ENCODE measurements at places on chromosomes 1 and 21.
A peak's percentile ranks its signal among the peaks of the same experiment; 100 is the strongest.

DNA sequence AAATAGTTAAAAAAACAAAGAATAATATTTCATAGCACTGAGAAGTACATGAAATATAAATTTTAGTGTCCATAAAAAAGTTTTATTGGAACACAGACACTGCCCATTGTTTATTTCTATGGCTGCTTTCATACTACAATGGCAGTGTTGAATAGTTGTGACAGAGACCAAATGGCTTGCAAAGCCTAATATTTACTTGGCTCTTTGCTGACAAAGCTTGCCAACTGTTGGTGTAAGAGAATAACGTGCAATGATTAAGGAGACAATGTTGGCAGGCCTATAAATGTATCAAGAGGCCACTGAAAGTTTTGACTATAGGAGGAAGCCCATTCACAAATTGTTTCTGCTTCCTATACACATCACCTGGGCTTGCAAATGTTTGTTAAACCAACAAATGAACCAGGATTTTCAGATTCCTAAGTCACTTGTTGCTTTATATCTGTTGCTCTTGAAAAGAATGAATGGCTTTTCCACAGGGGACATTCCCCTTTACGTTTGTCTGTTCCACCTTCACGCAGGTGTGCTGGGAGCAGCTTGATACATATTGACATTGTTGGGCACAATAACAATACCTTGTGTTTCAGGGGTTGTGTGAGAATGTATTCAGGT is 5.5 kb upstream of the ST6GALNAC3 start:
- DNase-seq, result no peak

- peak; percentile 65 for DNase-seq
Measured at GRCh38 chr1:207454046-207454964, at the start of gene CR2. TSS of gene CR2 (plus strand) at chr1:207454328. CDS start at chr1:207454419, 91 bp downstream.

DNA sequence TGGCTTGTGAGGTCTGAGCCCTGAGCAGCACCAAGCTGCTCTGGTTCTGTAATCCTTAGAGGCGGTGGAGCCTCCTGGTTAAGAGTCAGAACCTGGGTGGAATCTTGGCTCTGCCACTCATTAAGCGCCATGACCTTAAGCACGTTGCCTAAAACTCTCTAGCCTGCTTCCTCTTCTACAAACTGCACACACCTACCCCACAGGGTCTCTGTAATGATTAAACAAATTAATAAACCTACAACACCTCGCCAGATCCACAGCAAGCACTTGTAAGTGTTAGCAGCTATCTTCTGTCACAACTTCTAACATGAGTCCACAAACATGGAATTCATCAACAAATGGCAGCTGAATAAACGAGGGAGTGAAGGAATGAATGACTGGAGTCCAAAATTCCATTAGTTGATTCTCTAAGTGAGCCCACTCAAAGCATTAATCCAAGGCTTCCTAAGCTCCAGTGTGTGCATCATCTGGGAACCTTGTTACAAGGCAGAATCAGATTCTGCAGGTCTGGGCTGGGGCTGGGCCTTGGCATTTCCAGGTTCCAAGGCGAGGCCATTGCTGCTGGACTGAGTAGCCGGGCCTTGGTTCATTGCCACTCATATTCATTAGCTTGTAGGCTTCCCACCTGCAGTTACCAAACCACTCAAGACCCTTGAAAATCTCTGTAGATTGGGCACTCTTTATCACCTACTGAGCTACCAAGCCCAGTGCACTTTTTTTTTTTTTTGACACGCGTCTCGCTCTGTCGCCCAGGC is 168.6 kb downstream of the HIVEP3 start:
- DNase-seq, result no peak

DNA sequence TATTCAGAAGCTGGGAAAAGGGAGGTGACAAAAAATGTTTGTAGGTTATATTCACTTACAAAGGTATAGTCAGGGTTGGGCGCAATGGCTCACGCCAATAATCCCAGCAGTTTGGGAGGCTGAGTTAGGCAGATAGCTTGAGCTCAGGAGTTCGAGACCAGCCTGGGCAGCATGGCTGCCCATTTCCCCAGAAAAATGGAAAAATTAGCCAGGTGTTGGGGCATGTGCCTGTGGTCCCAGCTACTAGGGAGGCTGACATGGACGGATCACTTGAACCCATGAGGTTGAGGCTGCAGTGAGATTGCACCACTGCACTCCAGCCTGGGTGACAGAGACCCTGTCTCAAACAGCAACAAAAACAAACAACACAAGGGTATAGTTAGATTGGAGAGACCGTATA is 3.0 kb downstream of the TIMM17A start:
- no peak for DNase-seq

- DNase-seq, result no peak
Measured at GRCh38 chr1:107787299-107787698, 177.7 kb downstream of the VAV3 start.

- no peak for DNase-seq
Measured at GRCh38 chr1:223308136-223308535, 55.8 kb downstream of the SUSD4 start.

DNA sequence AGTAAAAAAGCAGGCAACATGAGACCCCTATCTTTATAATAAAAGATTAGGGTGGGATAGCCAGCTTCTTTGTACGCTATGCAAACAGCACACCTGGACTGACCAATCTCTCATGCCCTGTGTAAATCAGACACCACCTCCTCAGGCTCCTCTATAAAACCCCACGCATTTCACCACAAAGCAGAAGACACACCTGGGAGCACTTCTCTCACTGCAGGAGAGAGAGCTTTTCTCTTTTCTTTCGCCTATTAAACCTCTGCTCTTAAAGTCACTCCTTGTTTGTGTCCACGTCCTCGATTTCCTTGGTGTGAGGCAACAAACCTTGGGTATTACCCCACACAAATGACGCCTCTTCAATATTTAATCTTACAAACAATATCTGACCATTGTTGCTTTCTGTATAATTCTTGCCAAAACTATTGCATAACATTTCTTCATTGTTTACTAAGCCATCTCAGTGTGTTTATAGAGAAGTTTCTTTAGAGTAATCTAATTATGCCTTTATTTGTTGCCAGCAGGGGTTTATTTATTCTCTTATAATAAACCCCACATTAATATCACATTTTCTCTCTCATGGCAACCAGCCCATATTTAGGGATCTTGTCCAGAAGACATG is 31.6 kb upstream of the NUF2 start:
- no peak for DNase-seq

DNA sequence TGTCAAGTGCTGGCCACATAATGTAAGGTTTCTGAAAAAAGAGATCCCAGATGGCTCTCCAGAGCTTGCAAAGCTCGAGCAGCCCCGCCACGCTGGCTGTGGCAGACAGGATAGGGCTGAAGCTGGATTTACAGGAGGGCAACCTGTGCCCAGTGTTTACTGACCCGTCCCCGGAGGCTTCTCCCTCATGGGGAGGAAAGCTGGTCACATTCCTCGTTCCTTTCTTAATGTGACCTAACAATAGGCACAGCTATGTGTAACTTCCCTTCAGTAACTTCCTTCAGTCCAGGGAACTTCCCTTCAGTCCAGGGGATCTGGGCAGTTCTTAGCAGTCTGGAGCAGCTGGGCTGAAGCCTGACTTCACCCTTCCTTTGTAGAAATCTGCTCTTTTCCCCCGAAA is 7.7 kb downstream of the SLFNL1 start:
- DNase-seq, result no peak

GRCh38 chr21:17602874-17603273 is 9.8 kb downstream of the BTG3 start:
- no peak for DNase-seq

DNA sequence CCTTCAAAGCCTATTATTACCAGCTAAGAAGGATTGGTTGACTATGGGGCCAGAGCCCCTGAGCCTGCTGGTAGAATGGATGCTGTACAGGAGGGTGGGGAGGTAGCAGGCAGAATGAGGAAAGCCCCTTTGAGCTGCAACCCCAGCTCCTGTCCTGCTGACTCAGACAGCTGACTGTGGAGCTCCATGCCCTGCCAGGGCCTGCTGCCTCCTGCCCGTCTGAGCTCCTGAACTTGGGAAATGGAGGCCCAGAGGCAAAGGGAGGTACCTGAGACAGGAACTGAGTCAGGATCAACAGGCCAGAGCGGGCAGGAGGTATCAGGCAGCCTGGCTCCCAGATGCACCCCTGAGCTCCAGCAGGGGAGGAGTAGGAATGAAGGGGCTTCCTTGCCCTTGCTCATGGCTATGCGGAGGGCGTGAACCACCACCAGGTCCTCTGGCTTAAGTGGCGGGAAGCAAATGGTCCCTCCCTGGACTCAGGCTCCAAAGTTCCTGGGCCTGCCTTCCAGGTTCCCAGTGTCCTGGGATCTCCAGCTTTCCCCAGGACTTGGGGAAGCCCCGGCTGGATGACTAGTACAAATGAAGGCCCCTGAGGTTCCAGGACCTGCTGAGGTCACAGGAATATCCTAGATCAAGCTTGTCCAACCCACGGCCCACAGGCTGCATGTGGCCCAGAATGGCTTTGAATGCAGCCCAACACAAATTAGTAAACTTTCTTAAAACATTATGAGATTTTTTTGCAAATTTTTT is 3.9 kb upstream of the SFN start:
- DNase-seq, result no peak

DNA sequence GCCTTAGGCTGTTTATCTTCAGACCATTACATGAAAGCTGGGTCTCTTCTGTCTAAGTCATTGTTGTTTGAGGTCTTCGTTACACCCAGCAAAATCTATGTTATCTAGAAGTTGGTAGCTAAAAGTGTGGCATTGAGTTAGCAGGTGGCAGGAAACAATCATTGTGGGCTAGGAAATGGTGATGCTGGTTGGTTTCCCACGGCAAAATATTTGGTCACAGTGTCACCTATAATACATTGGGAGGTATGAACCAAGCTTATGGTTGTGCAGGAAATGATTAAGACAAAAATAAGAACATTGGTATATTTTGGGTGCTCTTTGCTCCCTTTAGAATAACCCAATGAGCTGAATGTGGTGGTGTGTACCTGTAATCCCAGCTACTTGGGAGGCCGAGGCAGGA is 169.7 kb downstream of the TRIM33 start:
- no peak for DNase-seq

DNA sequence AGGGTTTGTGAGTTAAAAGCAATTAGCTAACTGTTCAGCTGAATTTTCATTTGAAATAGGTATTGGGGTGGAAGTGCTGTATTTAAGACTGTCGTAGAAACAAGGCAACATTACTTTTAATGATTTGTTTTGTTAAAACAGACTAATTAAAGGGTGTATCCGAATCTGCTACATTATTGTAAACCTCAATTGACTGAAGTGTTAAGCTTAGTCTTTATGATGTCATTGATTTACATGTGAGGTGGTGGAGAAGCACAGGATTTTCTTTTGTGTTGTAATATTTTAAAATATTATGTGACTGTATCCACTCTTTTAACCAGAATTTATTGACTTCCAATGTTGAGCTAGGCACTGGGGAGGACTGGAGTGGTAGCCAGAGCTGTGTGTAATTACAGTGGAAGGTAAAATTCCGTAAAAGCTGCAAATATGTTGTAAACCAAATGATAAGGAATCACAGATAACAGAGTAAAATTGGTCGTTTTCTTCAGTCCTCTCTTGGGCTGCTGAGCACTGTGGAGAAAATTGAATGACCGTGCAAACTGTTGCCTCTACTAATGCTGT is 1.6 kb downstream of the HOOK1 start:
- no peak for DNase-seq

GRCh38 chr21:34080710-34081109 is 7.3 kb downstream of the MRPS6 start:
- DNase-seq, result no peak

GRCh38 chr21:41668686-41669532 is 97.9 kb downstream of the RIPK4 start:
- DNase-seq, result no peak

DNA sequence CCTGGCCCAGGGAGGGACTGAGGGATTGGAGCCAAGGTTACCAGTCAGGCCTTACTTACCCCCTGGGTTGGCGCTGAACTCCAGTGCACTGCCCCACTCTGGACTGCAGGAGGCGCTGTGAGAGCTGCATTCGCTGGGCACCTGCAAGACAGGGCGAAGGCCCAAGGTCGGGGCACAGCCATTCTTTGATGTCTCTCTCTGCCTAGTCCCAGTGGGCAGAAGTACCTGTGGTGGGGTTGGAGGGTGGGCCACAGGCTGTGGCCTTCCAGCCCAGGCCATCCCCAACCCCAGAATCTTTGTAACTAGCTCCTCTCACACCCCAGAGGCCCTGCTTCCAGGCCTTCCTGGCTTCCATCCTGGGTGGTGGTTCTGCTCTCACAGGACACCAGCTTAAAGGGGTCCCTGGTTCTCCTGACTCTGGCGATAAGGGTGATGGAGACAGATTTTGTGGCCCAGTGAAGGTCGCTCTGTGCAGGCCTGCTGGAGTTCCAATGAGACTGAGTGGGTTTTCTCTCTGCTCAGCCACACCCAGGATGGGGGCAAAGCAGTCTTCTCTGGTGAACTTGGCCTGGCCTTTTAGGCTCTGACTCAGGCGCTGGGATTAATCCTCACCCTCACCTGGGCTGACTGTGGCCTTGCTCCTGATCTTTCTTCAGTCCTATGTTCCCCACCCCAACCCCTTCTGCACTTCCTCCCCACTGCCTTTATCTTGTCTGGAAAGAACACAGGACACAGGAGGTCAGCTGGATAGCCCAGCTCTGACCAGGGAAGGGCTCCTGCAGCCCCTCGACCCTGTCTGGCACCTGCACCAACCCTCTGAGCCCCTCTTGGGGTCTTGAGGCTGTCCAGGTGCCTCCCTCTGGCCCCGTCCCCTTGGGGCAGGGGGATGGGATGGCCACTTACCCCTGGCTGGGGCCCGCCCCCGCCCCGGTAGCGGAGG is 954 bp downstream of the MYOG start:
- no peak for DNase-seq

DNA sequence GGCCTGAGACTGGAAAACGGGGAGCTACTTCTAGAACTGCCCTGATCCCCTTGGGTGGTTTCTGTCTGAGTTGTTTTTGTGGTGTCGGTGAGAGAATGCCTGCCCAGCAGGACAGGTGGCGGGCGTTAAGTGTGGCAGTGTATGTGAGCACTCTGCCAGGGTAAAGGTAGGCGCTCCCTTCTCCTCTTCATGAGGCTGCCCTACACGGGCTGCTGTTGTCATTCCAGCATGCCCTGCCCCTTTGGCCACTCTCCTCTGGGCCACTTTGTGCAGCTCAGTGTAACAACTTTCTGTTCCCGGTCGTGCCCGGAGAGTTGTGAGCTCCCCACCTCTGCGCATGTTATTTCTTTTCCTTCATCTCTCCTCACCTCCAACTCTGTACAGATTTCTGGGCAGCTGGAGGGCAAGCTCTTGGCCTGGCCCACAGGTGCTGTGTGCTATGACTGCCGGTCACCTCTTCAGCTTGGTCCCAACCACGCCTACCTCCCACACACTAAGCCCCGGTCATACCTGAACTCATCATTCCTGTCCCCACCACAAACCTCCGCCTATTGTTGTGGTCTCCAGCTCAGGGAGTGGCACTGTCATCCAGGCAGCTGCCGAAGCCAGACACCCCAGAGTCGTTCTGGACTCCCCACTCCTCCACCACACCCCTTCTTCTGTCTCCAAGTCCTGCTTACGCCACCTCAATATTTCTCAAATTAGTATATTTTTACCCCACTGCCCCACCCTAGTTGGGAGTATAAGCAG is 69.0 kb downstream of the GADD45A start:
- DNase-seq, result no peak
